Left ventricle myocardium inferior (tissue), 1 donor: ENCODE measurements at places on chromosomes 7 and 10. TPM values are rescaled to one million over a fixed set of nuclear protein-coding genes. Genes with fewer than 3 reads are reported as not detected.

- DNase-seq: no peak
- no peak overlapping the region for H3K27ac ChIP-seq
- no peaks in the 10 kb centered on the region for H3K36me3 ChIP-seq
- H3K4me1 ChIP-seq: peaks cover 16% of the 10 kb centered on the region
- no peak overlapping the region for H3K4me3 ChIP-seq
Measured at GRCh38 chr10:46555366-46555712, 1.1 kb downstream of the GPRIN2 start.

GRCh38 chr7:118175740-118176139 lies 8.2 kb upstream of the LSM8 start:
- no peak overlapping the region for H3K27ac ChIP-seq
- DNase-seq: no peak
- no peaks in the 10 kb centered on the region for H3K27me3 ChIP-seq
- H3K4me3 ChIP-seq: no peak overlapping the region
- no peaks in the 10 kb centered on the region for H3K36me3 ChIP-seq

GRCh38 chr10:48907730-48908129 lies 31.9 kb downstream of the LRRC18 start:
- no peaks in the 10 kb centered on the region for H3K4me1 ChIP-seq
- H3K4me3 ChIP-seq: no peak overlapping the region
- H3K27me3 ChIP-seq: no peaks in the 10 kb centered on the region
- H3K36me3 ChIP-seq: no peaks in the 10 kb centered on the region

The CREB5 gene
- total RNA-seq: 9.8 TPM

The C10orf62 gene
- 1.5 TPM for total RNA-seq

DNA sequence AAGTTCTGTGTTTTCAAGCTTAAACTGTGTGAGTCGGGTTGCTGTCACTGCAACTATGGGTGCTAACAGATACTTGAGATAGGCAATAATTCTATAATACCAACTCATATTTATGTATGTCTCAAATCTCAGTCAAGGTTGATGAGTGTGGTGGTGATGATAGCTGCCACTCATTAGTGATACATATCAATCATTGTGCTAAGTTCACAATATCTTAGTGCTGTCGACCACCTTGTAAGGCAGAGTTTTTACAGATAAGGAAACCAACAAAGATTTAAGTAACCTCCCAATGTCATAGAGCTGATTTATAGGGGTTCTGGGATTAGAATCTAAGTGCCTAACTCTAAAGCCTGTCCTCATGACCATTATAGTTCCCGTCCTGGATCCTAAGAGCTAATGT lies 82.5 kb downstream of the ELAPOR2 start:
- H3K4me3 ChIP-seq: no peak overlapping the region
- no peak for DNase-seq
- peaks cover 8% of the 10 kb centered on the region for H3K4me1 ChIP-seq

GRCh38 chr7:134513169-134513752 lies 14.1 kb upstream of the AKR1B10 start:
- H3K4me3 ChIP-seq: no peak overlapping the region
- peak; percentile 26 for DNase-seq

DNA sequence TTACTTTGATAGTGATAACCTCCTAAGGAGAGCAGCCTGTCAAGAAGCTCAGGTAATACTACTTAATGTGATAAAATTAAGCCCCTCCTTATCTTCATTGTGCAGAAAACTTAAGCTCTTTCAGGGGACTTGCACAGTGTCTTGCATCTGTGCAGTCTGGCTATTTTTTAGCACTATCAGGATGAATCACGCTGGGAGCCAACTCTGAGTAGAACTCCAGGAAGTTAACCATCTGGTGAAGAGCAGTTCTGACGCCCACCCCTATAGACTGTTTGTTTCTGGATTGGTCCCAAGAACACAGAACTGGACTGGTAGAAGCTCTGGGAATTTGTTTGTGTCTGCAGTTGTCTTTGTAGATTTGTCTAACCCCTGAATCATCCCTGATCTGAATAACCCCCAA lies 41.9 kb downstream of the AGK start:
- no peak for DNase-seq
- H3K27me3 ChIP-seq: no peaks in the 10 kb centered on the region
- no peak overlapping the region for H3K4me3 ChIP-seq
- peaks cover 30% of the 10 kb centered on the region for H3K36me3 ChIP-seq
- H3K27ac ChIP-seq: no peak overlapping the region

DNA sequence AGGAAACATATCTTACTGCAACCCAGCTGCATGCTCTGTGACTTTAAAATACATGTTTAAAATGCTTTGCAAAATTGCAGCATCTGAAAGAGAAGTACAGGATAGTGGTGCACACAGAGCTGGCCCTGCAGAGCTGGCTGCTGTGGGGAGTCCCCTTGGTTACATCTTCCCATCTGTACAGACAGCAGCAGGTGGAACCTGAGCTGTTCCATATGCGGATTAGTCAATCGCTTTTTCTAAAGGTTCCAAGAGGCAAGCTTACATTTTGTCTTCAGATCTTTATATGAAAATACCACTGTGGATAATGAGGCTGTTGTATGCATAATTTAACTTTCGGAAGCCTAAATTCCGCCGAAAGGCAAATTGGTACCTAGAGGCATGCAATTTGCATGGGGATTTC lies 444.1 kb downstream of the NRG3 start:
- H3K36me3 ChIP-seq: no peaks in the 10 kb centered on the region
- DNase-seq: no peak
- no peaks in the 10 kb centered on the region for H3K27me3 ChIP-seq
- no peaks in the 10 kb centered on the region for H3K4me1 ChIP-seq

The SPDYE6 gene
- not detected for total RNA-seq

The NHLRC2 gene
- 50.1 TPM for total RNA-seq

GRCh38 chr7:132783824-132784223 lies 207.6 kb upstream of the PLXNA4 start:
- H3K36me3 ChIP-seq: peaks cover 31% of the 10 kb centered on the region
- DNase-seq: no peak
- no peaks in the 10 kb centered on the region for H3K27me3 ChIP-seq
- no peak overlapping the region for H3K4me3 ChIP-seq
- peaks cover 5% of the 10 kb centered on the region for H3K4me1 ChIP-seq
- H3K27ac ChIP-seq: no peak overlapping the region

- no peak overlapping the region for H3K4me3 ChIP-seq
- no peaks in the 10 kb centered on the region for H3K4me1 ChIP-seq
- H3K36me3 ChIP-seq: no peaks in the 10 kb centered on the region
Measured at GRCh38 chr7:1422512-1423263, 36.6 kb downstream of the MICALL2 start.

- H3K36me3 ChIP-seq: no peaks in the 10 kb centered on the region
- no peaks in the 10 kb centered on the region for H3K27me3 ChIP-seq
- H3K4me3 ChIP-seq: no peak overlapping the region
- H3K4me1 ChIP-seq: peaks cover 5% of the 10 kb centered on the region
Measured at GRCh38 chr7:71173955-71174354, 42.0 kb downstream of the GALNT17 start.

- no peaks in the 10 kb centered on the region for H3K36me3 ChIP-seq
- no peak for DNase-seq
- H3K27ac ChIP-seq: no peak overlapping the region
- no peaks in the 10 kb centered on the region for H3K4me1 ChIP-seq
- H3K4me3 ChIP-seq: no peak overlapping the region
Measured at GRCh38 chr10:46516660-46517416, 39.6 kb downstream of the GPRIN2 start.

DNA sequence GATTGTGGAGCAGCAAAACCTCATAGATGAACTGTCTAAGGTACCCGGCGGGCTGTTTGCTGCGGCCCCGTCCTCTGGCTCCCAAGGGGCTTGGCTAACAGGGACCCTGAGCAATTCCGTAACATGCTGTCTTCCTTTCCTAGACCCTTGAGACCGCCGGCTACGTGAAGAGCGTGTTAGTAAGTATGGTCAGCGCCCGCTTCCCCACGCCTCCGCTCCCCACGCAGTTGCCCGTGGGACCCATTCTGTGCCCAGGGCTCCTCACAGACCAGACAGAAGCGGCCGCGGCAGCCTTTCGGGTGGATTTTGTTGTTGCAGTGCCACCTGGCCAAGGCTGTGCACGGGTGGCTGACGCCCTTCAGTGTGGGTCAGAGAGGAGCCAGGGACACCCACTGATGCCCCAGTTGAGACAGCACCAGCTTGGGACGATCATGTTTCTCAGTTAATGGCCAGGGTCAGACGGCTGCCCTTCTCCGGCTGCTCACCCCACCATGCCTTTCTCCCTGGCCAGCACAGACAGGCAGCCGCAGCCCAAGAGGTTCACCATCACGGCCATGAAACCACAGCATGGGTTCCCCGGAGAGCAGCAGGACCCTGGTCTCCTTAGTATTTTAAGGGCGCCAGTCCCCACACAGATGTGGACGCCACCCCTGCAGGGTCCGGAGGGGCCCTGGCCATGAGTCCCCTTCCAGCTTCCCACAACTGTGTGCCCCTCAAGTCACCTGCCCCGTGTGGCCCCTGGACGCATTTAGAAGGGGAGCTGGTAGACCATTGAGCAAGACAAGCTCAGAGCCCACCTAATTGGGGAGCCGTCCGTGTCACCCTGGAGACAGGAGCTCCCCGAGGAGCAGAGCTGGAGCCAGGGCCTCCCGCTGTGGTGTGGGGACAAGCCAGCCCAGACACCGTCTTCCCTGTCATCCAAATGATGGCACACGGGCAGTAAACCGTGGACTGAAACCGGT lies 49.4 kb upstream of the DPYSL4 start:
- H3K27ac ChIP-seq: no peak overlapping the region
- H3K4me1 ChIP-seq: peaks cover 3% of the 10 kb centered on the region
- H3K4me3 ChIP-seq: no peak overlapping the region
- H3K27me3 ChIP-seq: peaks cover 16% of the 10 kb centered on the region
- no peaks in the 10 kb centered on the region for H3K36me3 ChIP-seq
- peak; percentile 5 for DNase-seq

- no peaks in the 10 kb centered on the region for H3K27me3 ChIP-seq
- no peak overlapping the region for H3K4me3 ChIP-seq
- no peak overlapping the region for H3K27ac ChIP-seq
- H3K36me3 ChIP-seq: no peaks in the 10 kb centered on the region
- no peak for DNase-seq
- H3K4me1 ChIP-seq: peaks cover under 1% of the 10 kb centered on the region
Measured at GRCh38 chr7:34066411-34066810, 161.1 kb downstream of the BMPER start.

DNA sequence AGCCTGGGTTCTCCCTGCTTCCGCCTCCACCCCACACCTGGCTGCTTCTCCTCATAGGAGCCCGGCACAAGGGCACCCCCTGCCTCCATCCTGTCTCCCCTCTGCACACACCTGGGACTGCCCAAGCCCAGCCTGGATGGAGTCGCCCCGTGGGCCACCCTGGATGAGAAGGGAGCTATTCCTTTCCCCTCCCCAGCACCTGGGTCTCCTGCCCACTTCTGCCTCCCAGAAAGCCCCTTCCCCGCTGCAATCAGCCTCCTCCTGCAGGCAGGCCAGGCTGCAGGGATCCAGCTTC lies 45.2 kb downstream of the ELFN1 start:
- H3K27me3 ChIP-seq: no peaks in the 10 kb centered on the region
- H3K27ac ChIP-seq: no peak overlapping the region
- H3K4me3 ChIP-seq: no peak overlapping the region

DNA sequence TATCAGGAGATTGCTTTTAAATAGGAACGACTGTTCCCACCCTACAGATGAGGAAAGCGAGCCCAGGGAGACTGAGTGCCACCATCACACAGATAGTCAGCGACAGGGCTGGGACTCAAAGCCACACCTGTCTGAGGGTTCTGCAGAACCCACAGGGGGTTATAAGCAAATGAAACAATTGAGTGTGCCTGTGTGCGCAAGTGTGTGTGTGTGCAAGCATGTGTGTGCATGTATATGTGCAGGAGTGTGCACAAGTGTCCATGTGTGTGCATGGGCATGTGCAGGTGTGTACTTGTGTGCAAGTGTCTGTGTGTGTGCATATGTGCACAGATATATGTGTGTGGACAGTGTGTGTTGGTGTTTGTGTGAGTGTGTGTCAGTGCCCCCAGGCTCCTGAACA lies 280.2 kb downstream of the GRID1 start:
- DNase-seq: no peak
- H3K27me3 ChIP-seq: peaks cover 68% of the 10 kb centered on the region
- H3K4me3 ChIP-seq: no peak overlapping the region
- H3K27ac ChIP-seq: no peak overlapping the region

GRCh38 chr10:69464801-69465401 lies 13.6 kb downstream of the TSPAN15 start:
- no peaks in the 10 kb centered on the region for H3K36me3 ChIP-seq
- peaks cover 89% of the 10 kb centered on the region for H3K4me1 ChIP-seq
- H3K27me3 ChIP-seq: no peaks in the 10 kb centered on the region
- H3K4me3 ChIP-seq: no peak overlapping the region
- DNase-seq: no peak

GRCh38 chr7:128833148-128833945 lies 3.1 kb downstream of the FLNC start:
- peaks cover 98% of the 10 kb centered on the region for H3K4me1 ChIP-seq
- peak overlapping the region; percentile 96 for H3K27ac ChIP-seq
- H3K4me3 ChIP-seq: peak overlapping the region; percentile 76
- H3K27me3 ChIP-seq: peaks cover 5% of the 10 kb centered on the region

DNA sequence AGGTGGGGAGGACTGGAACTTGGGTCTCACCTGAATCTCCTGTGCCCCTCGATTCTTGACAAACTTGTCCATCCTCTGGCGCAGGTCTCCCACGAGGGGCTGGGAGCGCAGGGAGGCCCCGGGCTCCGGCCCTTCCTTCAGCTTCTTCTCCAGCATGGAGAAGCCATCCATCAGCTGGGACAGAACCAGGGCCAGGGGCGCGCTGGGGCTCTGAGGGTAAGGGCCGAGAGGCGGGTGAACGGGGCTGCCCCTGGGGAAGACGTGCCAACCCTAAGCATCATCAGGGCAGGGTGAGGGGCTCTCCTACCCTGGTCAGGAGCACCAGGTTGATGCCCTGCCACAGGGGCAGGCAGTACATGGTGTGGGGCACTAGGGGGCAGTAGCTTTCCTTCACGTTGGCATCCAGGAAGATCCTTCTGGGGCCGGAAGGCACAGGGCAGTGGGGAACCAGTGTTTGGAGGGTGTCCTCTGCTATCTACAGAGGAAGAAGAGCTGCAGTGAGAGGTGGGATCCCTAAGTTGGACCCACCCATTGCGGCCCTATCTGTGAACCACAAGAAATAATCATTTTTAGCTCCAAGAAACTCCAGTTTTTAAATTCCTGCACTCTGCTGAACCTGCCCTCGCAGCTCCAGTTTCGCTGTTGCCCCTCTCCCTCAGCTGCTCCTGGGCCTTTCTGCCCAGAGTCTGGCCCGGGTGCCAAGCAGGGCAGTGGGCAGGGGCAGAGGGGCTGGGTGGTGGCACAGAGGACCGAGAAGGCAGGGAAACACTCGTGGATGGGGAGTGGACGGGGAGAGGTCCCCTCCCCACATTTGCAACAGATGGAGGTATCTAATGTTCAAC lies 10.8 kb upstream of the PYROXD2 start:
- H3K4me1 ChIP-seq: peaks cover 12% of the 10 kb centered on the region
- H3K27ac ChIP-seq: no peak overlapping the region
- no peak overlapping the region for H3K4me3 ChIP-seq
- peak; percentile 40 for DNase-seq
- H3K36me3 ChIP-seq: peaks cover 69% of the 10 kb centered on the region

DNA sequence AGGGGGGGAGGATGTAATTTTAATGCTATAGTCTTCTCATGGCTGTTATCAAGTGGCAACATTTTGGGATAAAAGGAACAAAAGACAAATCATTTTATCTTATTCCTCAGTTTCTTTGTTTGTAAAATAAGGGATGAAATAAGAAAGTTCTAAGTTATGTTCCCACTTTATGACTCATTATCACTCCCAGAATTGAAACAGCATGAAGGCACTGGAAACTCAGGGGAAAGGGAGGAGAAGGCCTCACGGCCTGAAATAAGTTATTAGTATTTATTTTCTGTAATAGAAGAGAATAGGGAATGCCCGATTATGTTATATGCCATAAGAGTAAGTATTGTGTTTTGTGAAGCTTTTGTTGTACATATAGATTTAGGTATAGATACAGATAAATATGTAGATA lies 85.0 kb upstream of the NAMPT start:
- H3K4me1 ChIP-seq: no peaks in the 10 kb centered on the region
- H3K36me3 ChIP-seq: no peaks in the 10 kb centered on the region
- no peak overlapping the region for H3K27ac ChIP-seq
- H3K27me3 ChIP-seq: no peaks in the 10 kb centered on the region
- no peak overlapping the region for H3K4me3 ChIP-seq
